ENCODE measurements at places on chromosomes 3 and 15.

GRCh38 chr3:122755491-122755890 lies 38.1 kb downstream of the HSPBAP1 start:
- DNase-seq, result no peak

DNA sequence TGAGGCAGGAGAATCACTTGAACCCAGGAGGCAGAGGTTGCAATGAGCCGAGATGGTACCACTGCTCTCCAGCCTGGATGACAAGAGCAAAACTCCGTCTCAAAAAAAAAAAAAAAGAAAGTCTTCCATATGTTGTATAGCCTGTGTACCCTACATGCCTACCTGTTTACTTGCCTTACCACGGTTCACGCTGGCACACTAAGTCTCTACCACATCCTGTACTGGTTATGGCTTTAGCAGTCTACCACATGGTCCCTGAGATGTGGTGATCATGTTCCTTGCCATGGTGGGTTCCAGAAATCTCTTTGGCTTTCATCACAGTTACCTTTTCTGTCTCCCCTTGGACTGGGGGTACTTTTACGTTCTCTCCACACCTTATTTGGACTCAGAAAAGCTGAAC lies 63.8 kb upstream of the TBC1D5 start:
- no peak for DNase-seq

GRCh38 chr3:126952983-126953660 lies 29.8 kb upstream of the PLXNA1 start:
- DNase-seq, result no peak

DNA sequence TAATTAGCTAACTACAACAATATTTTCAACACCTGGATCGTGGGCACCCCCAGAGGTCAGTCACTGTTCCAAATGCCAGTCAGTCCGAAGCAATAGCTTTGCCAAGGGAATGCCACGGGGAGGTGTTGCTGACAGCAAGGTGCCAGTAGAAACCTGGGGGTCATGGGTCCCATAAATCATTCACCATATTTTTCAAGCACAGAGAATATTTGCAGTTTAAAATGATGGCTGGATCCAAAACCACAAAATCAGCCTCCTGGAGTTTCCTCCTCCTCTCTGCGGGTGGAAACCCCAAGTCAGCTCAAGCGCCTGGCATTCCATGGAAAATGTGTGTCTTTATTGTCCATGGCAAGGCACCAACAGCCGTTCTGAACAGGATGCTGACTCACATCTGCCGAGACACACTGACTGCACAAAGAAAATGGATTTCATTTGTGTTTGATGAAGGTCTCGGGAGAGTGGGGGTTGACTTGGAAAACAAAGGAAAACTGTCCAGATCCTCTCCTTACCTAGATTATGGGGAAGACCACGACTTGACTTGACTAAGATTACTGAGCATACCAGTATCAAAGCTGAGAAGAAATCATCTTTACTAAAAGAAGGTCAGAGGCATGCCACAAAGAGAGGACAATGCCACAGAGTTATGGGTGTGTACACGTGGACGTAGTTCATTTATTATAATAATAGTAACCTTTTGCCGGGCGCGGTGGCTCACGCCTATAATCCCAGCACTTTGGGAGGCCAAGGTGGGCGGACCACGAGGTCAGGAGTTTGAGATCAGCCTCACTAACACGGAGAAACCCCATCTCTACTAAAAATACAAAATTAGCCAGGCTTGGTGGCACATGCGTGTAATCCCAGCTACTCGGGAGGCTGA lies 26.4 kb downstream of the ANXA2 start:
- peak; percentile 70 for DNase-seq

- DNase-seq, result peak; percentile 3
Measured at GRCh38 chr3:171967137-171967783, 72.1 kb upstream of the FNDC3B start.

DNA sequence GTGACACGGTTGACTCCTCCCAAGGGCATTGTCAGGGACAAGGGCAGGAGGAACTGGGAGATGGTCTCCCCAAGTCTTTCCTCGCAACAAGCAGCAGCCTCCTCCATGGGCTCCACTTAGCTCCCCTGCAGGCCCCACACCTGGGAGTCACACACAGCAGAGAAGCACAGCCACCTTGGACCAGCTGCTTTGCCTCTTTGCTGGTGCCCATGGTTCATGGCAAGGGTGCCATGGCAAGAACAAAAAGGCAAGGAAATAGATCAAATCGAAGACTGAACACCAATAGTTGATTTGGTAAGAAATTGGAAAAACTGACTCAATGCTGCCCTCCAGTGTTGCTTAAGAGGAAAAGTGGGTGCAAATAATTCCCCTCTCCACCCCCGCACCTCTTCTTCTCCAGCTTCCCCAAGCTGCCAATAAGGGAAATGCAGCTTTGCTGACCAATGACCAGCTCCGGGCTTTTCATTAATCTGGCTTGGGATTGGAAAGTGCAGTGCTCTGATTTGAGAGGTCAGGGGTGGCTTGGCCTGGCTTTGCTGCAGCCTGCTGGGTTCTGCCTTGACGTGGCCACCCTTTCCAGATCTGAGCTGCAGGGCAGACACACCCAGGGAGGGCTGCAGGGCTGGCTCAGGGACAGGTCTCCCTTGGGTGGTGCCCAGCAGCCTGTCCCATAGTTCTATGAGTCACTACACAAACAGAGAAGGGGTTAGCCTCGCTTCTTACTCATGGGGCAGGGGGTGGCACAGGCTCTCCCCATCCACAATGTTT lies 162.0 kb downstream of the KLF13 start:
- DNase-seq, result peak; percentile 66

GRCh38 chr3:31959951-31960792 lies 20.9 kb downstream of the OSBPL10 start:
- no peak for DNase-seq

GRCh38 chr3:120399372-120399771 lies 50.2 kb upstream of the LRRC58 start:
- DNase-seq, result no peak

DNA sequence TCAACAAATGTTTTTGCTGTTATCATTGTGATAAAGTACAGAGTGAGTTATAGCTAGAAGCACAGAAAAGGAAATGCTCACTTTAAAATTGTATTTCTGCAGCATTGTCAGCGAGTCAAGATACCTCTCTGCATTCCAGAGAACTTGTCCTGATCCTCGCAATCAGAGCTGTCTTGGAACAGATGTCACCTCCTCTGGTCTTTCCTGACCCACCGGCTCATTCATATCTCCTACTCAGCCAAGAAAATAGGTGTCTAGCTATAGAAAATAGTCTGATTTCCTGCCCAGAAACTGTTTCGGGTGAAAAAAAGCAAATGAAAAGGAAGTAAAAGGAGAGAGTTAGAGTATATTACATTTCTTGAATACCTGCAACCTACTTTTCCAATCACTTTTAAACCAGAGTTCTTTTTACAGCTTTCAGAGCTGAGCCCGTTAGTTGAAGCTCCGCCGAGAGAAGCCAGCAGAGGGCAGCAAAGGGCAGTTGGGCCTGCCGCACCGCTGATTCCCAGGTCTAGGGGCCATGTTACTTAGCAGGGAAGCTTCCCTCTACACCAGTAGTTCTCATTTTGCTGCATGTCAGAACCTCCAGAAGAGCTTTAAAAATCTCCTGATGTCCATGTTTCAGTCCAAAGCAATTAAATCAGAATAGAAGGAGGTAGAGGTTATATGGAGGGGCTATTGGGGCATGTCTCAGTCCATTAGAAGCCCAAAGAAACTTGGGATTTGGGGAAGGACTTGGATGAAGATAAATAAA lies 185.7 kb upstream of the THRB start:
- DNase-seq, result peak; percentile 55

DNA sequence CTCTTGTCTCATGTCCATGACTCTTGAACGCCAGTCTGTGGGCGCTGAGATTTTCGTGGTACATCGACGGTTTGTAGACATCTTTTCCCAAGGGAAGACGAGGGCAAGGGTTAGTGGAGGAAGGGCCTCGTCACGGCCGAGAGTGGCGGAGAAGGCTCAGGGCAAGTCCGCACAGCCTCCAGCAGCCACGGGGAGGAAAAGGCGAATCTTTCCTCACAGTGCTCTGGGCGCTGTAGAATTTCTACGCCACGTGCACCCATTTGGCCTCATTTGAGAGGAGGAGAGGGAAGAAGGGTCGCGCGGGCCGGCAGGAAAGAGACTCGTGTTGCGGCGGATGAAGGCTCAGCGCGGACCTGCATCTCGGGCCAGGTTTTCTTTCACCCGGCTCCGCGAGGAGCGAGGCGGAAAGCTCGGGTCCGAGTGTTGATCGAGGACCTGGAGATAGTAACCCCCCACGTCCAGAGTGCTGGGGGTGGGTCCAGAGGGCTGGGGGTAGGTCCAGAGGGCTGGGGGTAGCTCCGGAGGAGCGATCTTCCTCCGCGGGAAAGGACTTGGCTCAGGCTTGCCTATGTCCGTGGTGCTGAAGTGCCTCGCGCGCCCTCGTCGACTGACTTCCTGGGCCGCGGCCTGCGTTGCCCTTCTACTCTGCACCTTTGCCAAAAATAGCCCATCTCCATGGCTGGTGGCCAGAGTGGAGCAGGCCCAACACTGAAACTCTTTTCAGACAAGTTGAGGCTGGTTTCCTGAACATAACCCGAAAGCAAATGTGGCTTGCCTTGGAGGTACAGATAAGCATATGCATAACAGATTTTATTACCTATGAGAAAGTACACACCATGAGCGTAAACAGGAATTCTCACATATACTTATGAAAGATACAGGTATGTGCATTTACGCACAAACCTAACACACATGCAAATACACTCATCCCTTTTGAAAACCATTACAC lies 1.1 kb downstream of the SLC35G2 start:
- peak; percentile 28 for DNase-seq

GRCh38 chr3:48581621-48582481 lies 13.3 kb downstream of the COL7A1 start:
- no peak for DNase-seq
